ENCODE measurements at places on chromosomes 3 and 15.

DNA sequence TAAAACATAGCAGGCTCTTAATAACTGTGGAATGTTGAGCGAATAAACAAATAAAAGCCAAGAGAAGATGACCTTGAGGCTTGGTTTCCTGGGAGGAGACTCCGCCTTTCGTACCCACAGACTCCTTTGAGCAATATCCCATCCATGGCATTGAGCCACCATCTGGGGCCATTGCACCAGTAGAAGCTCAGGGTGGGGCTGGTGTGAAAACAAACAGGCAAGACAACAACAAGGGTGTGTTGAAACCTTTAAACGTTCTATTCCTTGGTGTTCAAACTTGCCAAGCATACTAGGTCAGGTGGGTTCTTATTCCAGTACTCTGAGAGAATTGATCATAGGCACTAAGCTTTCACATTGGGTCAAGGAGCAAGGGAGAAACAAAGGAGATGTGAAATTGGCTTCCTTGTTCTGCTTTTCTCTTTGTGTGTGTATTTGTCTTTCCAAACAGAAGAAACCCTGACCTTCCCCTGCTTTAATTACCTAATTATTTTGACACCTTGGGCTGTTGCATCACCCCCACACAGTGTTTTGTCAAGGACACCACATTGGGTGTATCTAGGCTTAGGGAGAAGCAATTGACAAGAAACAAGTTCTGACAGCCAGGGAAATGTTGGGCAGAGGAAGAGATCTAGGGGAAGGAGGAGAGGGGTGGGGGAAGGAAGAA is 105.1 kb upstream of the BCL6 start:
- no peak for DNase-seq

DNA sequence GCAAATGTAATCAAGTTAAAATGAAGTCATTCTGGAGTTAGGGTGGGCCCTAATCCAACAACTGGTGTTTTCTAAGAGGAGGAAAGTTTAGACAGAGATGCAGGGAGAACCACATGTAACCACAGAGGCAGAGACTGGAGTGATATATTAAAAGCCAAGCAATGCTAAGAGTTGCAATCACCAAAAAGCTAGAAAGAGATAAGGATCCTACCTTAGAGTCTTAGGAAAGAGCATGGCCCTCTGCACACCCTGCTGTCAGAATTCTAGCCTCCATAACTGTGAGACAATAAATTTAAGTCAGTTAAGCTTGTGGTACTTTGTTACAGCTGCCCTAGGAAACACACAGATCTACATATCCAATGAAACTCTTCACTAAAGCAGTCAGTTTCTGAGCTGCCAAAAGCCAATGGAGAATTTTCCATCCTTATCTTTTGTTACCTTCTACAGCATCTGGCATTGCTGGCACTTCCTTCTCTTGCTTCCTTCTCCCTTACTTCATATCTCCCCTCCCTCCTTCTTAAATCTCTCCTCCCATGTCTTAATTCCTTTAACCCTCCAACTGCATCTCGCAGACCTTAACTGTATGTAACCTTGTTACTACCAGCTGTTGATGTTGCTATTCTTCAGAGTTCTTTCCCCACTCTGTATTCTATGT is 11.2 kb downstream of the DCBLD2 start:
- no peak for DNase-seq

DNA sequence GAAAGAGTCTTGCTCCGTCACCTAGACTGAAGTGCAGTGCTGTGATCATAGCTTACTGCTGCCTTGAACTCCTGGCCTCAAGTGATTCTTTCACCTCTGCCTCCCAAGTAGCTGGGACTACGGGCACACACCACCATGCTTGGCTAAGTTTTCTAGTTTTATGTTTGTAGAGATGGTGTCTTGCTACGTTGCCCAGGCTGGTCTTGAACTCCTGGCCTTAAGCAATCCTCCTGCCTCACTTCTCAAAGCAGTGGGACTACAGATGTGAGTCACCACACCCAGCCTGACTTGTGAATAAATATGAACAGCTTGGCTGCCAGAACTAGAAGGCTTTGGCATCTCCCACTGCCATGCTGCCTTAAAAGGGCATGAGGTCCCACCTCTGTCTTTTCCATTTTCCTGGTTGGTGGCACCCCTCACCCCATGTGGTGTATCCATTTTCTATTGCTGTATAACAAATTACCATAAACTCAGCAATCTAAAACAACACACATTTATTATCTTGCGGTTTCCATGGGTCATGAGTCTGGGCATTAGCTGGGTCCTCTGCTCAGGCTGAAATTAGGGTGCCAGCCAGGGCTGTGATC is 44.3 kb downstream of the PTPRG start:
- no peak for DNase-seq

DNA sequence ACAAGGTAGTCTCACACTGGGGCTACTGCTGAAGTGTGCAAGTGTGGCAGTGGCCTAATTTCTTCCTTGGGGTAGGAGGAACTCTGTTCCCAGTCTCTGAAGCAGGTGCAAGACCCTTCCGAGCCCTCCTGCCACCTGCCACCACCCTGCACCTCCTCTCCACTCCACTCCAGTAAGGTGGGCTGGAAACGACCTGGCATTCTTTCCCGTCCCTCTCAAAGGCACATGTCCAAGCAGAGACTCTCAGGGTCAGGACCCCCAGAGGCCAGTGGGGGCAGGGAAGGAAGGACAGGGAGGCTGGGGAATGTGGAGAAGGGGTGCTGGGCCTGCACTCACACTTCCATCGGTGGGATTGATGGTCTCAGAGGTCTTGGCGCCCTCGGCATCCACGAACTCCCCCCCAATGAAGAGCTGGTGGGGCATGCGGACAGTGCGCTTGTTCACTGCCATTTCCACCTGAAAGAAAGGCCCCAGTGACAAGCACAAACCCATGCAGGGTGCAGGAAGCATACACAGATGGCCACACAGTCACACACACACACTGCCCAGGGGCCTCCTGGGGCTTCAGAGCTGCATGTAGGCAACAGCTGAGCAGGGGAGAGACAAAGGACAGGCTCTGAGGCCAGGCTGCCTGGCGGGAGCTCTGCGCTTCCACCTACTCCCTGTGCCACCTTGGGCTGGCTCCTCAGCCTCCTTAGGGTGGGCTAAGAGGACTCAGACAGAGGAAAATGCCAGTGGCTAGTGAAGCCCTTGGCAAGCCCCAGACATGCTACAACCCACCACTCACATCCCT is 43.8 kb downstream of the ALDH1L1 start:
- DNase-seq, result no peak

GRCh38 chr3:153756816-153757215 is 364.4 kb upstream of the ARHGEF26 start:
- DNase-seq, result no peak

DNA sequence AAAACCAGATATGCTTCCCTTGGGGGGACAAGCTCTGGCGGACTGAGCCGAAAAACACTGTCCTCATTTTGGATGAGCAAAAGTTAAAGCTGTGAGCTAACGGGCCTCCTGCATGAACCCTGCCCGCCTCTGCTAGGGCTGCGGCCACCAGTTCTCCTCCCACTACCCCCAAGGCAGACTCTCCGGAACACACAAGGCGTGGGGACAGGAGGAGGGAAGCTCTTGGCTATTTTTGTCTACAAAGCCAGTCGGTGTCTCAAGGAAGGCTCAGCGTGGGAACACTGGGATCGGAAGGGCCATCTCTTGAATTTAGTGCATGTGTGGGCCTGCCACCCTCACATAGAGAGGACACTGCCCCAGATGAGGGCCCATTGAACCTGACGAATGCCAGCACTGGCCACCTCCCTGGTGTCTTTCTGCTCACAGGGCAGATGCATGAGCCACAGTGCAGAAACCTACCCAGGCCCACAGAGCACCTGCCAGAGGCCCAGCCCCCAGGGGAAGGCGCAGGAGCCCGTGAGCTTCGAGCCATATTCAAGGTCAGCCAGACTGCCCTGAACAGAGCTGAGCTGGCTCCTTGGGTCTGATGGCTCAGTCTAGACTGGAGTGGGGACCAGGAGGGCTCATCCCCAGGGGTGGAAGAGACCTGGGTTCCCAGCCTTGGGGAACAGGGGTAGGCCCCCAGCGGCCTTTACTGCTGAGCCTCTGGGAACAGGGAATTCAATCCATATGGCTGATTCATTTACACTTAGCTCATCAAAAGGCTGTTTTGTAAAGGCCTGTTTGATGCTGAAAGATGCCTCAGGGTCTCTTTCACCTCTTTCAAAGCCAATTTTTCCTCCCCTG is 38.3 kb downstream of the HCN4 start:
- DNase-seq, result no peak

DNA sequence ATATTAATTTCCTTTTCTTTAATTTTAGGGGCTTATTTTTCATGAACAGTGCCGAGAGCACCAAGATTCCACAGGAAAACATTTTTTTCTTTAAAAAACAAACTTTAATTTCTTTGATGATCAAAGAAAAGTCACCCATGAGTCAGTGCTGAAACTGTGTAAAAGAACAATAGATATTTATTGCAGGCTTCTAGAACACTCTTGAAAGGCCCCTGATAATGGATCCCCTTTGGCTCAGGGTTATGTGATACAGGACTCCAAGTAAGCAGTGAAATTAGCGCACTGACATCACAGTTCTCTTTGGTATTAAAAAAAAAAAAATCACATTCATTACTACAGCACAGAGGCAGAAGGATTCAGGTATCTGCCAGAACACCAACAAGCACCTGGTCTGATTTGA is 66.1 kb upstream of the MYZAP start:
- no peak for DNase-seq

DNA sequence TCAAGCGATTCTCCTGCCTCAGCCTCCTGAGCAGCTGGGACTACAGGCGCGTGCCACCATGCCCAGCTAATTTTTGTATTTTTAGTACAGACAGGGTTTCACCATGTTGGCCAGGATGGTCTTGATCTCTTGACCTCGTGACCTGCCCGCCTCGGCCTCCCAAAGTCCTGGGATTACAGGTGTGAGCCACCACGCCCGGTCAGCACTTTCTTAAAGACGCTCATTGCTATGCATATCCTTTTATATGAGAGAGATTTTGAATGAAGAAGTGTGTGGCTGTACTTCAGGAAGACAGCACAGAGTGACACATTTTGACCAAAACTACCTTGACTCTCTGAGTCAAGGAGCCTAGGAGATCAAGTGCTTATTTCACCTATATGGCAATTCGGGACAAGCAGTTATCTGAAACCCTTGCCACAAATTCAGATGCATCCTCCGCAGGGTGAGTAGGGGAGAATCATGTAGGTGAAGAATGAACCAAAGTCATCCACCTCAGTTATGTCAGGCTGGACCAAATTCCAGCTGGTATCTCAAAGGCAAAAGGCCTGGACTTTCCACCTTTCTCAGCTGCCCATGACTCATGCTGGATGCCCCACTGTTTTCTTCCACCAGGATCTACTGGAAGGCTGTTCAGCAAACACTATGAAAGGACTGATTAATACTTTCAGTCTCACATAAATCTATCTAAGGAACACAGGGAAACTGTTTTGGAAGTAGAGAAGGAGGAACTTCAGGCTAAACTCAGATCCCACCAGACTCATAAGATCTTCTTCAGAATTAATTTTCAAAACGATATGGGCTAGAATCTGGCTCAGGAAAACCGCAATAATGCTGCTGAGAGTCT is 31.9 kb downstream of the SUSD5 start:
- no peak for DNase-seq

- no peak for DNase-seq
These were observed 1.1 kb downstream of the CMTM7 start for GRCh38 chr3:32392536-32393302.

GRCh38 chr15:62085740-62086139 is 19.0 kb downstream of the C2CD4A start:
- DNase-seq, result no peak

DNA sequence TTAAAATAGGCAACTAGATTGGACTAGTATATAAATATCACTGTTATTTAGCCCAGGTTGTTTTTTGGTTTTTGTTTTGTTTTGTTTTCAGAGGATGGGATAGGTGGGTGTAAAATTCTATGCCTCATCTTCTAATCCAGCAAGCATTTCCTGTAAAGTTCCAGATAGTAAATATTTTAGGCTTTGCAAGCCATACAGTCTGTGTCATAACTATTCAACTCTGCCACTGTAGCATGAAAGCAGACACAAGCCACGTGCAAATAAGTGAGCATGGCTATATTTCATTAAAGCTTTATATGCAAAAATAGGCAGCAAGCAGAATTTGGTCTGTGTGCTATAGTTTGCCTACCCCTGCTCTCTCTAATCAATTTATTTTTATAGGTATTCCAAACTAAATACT is 657.3 kb upstream of the TGFBR2 start:
- no peak for DNase-seq

DNA sequence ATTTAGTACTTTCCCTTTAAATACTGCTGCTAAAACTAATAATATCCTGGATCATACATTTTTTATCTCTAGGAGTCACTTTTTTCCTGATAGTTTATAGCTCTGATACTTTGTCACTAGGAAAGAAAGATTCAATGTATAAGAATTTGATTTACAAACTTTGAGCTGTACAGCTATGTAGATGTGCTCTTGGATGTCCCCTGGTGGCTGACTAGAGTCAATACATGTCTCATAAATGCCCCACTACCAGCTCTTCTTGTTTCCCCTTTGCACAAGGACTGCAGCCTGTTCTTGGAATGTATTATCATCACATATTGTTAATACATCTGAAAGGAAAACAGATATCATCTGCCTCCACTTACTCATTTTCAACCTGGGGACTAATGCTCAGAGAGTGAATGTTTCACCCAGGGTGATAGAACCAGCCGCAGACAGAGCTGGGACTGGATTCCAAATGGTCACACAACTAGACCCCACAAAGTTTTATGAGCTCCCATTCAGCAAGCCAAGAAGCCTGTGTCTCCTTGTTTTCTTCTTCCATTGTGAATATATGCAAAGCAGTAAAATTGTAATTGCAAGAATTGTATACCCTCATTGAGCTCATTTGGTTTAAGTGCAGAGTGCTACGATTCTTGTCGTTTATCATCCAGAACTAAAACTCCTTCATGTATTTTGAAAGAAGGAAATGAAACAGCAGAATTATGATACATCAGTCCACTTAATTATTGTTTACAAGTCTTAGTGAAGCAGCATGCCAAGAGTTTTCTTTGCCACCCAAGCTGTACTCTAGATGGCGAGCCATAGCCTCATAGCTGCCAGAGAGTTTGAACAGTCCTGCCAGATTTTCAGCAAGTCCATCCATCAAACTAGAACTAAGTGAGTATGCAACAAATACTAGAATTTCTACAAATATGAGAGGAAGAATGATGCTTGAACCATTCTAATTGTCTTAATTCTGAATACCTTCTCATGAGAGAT is 261.6 kb upstream of the LMCD1 start:
- DNase-seq, result peak; percentile 4

DNA sequence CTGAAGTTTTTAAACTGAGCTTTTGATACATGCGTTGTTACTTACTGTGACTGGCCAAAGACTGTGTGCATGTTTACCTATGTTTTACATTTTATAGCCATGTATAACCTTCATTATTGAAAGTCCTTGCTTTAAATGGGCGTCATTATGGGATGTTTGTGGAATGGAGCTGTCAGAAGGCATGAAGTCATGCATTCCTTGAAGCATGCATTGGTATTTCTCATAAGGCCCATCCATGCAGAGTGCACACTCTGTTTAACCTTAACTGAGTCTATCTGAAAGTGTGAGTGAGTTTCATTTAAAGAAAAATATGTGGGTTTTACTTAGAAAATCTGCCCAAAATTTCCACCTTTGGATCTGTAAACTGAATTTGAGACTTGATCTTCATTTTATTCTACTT is 51.1 kb downstream of the PSMD6 start:
- no peak for DNase-seq

- no peak for DNase-seq
These were observed 1602.1 kb downstream of the SI start for GRCh38 chr3:163476179-163476578.

GRCh38 chr3:146138902-146139301 is 22.1 kb downstream of the PLOD2 start:
- no peak for DNase-seq

All from activated T-cell treated with anti-CD3 and anti-CD28 coated beads, Interleukin-2, amount 50 U/mL, for 4 hours (primary cell).